ENCODE measurements at places on chromosomes 1 and 21.

GRCh38 chr1:1146596-1146995 lies 27.1 kb upstream of the TTLL10 start:
- ATAC-seq = no peak

DNA sequence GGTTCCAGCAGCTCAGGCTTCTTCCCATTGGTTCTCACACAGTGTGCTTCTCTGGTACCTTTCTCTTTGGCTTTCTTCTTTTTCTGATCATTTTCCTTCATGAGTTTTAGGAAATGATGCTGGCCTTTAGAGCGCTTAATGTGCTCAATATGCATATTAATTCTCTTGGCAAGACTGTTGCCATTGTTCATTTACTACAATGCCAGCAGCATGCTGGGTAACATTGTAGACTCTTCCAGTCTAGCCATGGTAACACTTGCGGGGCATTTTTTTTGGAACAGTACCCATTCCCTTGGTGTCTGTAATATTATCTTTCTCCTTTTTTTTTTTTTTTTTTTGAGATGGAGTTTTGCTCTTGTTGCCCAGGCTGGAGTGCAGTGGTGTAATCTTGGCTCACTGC lies 21.7 kb downstream of the UBE4B start:
- ATAC-seq = no peak

- ATAC-seq = no peak
These were observed 54.0 kb downstream of the APP start for GRCh38 chr21:26116456-26117011.

DNA sequence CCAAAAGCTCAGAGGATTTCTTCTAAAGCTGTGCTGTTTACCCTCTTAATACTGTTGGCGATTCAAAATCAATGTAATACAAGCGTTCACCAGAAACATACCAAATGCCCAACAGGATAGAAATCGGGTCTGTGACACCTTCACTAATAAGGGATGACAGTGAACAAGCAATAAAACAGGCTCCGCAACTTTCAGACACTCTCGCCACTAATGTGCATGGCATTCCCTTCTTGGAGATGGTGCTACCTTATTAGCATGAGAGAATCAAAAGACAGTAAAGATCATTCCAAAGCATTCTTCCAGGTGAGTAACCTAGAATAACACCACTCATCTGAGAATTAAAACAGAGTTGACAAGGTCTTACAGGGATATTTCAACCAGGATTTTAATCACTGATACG lies 367.1 kb downstream of the TTLL7 start:
- no peak for ATAC-seq

- ATAC-seq = no peak
These were observed 1.4 kb upstream of the CFAP298 start for GRCh38 chr21:32613436-32614043.

DNA sequence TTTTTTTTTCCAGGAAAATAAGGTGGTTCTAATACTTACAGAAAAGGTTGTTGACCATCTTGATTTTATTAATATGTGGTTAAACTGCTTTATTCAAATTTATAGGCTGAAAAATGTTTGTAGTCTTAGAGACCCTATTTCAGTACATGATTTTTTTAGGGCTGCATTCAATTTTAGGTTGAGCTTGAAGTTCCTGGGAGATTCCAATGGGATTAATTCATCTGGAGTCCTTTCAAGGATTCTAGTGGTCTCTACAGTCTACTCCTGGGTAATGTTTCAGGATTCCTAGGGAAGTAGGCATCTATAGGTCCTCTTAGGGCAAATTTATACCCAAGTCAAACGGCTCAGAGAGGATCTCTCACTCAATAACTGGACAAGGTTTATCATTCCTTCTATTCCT lies 126.7 kb downstream of the HMCN1 start:
- no peak for ATAC-seq
